ENCODE measurements at places on chromosomes 2 and 18.

GRCh38 chr18:995629-996028, 91.0 kb downstream of the ADCYAP1 start:
- peak; percentile 80 for DNase-seq

DNA sequence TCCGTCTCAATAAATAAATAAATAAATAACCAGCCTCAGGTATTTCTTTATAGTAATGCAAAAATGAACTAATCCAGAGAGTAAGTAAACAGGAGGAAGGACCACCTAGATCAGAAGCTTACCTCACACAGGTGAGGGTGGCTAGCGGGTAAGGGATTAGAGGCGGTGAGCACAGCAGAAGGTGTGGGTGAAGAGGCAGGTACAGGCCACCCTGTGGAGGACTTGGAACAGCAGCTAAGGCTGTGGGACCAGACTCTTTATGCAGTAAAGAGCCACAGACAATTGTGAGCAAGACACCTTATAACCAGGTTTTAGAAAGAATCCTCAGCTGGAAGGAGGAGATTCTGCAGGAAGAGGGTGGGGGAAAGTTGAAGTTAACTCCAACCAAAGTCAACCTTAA, 34.2 kb upstream of the TTR start:
- DNase-seq = no peak

DNA sequence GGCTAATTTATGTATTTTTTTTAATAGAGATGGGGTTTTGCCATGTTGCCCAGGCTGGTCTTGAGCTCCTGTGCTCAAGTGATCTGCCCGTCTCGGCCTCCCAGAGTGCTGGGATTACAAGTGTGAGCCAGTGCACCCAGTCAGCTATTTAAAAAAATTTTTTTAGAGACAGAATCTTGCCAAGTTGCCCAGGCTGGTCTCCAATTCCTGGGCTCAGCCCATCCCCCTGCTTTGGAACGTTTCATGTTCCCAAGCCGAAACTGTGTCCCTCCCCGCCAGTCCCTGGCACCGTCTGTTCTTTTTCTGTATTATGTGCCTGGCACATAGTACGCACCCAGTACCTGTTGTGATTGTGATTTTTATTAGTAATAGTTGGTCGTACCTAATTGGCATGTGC, 63.1 kb upstream of the MGAT5 start:
- DNase-seq = no peak

DNA sequence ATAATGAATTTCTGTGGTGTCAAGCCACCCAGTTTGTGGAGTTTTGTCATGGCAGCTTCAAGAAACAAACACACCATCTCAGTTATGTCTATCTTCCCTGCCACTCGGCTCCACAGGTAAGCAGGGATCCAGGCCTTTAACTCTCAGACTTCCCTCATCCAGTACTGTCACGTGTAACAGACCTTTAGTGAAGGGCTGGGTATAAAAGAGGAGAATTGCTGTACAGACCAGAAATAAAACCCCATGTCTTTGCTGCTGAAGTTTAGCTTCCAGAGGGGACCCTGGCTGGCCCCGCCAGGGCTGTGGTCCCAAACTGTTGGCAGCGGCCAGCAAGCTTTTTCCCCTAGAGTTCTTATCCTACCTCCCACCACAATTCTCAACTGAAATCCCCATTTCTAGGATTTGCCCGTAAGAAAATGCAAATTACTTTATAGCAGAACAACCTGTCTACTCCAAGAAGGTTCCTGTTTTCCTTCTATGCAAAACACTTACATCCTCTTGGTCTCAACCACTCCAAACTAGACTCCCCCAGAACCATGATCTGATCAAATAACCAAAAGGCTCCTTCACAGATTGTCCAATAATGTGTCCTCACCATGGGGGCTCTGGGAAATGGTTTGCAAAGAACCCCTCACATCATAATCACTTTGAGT, 438.0 kb upstream of the ID2 start:
- no peak for DNase-seq

GRCh38 chr18:73893880-73894279, 253.8 kb downstream of the FBXO15 start:
- DNase-seq = no peak

DNA sequence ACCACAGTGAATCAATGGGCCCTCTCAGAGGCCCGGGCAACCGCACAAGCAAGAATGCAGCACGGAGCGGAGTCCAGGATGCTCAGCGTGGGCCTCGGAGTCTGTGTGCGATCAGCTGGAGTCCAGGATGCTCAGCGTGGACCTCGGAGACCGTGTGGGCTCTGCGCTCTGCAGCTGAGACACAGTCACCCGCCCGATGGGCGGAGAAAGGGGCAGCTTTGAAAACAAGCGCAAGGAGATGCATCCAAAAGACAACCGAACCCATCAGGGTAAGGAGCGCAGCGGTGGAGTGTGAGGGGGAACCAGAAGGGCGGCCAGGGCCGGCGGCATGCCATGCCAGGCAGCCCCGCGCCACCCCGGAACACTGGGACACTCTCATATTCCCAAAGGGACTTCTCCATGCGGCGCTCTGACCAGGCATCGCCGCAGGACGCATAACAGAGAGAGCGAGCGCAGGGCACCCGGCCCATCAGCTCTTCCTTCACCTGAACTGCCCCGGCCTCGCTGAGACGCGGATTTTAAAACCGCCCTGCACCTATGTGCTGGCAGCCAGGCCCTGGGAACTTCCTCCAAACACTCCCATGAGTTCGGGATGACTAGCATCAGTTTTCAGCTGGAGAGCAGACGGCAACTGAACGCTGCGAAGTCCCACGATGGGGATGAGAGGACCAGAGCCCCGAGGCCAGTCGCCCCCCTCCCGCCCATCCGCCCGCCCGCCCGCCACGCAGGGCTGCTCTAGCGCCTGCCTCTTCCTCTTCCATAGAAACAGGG, 44.7 kb downstream of the MC5R start:
- DNase-seq = no peak

DNA sequence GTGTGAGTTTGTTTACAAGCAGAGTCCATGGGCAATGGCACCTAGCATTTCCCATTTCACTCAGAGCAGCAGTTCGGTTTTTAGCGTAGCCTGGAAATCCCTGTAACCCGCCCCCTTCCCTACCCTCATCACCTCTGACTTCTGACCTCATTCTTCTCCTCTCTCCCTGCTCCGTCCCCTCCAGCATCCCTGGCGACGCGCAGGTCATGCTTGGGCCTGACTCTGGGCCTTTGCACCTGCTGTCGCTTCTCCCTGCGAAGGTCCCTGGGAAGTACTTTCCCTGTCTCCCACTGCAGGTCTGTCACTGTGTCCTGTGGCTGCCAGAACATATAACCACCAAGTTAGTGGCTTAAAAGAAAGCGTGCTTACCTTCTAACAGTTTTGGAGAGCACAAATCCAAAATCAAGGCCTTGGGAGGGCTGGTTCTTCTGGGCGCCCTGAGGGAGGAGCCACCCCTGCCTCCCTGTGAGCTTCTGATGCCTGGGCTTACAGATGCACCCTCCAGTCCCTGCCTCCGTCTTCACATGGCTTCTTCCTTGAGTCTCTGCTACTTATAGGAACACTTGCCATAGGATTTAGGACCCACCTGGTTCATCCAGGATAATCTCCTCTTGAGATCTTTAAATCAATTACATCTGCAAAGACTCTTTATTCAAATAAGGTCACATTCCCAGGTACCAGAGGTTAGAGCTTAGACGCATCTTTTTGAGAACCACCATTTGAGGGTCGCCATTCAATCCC, 8.1 kb upstream of the RAB17 start:
- no peak for DNase-seq

DNA sequence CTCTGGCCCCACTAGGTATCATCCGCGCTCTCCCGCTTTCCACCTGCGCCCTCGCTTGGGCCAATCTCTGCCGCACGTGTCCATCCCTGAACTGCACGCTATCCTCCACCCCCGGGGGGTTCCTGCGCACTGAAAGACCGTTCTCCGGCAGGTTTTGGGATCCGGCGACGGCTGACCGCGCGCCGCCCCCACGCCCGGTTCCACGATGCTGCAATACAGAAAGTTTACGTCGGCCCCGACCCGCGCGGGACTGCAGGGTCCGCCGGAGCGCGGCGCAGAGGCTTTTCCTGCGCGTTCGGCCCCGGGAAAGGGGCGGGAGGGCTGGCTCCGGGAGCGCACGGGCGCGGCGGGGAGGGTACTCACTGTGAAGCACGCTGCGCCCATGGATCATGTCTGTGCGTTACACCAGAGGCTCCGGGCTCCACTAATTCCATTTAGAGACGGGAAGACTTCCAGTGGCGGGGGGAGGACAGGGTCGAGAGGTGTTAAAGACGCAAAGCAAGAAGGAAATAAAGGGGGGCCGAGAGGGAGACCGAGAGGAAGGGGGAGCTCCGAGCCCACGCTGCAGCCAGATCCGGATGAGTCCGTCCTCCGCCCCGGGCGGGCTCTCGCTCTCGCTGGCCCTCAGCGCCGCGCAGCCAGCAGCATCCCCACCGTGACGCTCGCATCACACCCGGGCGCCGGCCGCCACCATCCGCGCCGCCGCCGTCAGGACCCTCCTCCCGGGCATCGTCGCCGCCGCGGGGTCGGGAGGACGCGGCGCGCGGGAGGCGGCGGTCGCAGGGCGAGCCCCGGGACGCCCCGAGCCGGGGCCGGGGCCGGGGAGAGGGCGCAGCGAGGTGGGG, 664 bp downstream of the NETO1 start:
- no peak for DNase-seq

DNA sequence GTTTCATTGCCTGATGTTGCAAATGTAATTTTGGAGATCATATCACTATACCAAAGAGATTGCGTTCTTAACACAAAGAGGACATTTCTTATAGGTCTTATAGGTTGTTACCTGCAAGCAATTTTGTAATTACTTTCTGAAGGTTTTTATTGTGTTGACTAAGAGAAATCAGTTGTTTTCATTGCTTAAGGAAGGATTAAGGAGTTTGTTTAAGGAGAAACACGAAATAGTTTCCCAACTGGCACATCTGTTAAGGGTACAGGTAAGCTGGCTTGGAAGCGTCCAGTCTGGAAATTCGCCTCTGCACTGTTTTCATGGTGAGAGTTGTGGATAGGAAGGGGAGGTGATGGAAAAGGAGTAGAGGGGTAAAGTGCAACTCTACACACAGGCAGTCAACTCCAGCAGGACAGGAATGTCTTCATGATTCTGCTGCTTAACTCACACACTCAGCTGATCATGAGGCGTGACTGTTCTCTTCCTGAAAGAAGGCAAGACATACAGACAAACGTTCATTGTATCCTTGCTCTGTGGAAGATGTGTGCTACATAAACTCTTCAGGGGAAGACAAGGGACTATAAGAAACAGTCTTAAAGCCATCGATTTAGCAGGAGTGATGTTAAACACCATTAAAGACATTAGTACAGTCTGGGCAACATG, 61.4 kb upstream of the ACSL3 start:
- no peak for DNase-seq

DNA sequence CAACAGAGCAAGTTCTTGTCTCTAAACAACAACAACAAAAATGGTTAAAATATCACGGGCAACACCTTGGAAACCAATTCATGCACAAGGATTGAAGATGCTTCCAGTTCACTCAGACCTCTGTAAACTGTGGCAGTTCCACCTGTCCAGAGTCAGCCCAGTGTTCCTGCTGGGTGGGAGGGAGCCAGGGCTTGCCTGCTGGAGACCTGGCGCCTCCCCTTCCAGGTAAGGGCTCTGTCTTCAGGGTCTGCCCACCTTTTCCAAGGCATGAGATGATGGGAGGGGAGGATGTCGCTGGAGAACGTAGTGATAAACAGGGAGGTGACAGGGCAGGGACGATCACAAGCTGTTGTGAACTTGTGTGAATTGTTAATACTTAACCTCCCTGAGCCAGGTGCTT, 9.8 kb upstream of the GPC1 start:
- DNase-seq = no peak

GRCh38 chr2:231227310-231228162, 29.1 kb downstream of the ARMC9 start:
- DNase-seq = peak; percentile 44

- no peak for DNase-seq
Measured at GRCh38 chr2:65500310-65501040, 68.1 kb upstream of the SPRED2 start.

- DNase-seq = no peak
Measured at GRCh38 chr2:232420073-232420454, 13.4 kb downstream of the ALPG start.

DNA sequence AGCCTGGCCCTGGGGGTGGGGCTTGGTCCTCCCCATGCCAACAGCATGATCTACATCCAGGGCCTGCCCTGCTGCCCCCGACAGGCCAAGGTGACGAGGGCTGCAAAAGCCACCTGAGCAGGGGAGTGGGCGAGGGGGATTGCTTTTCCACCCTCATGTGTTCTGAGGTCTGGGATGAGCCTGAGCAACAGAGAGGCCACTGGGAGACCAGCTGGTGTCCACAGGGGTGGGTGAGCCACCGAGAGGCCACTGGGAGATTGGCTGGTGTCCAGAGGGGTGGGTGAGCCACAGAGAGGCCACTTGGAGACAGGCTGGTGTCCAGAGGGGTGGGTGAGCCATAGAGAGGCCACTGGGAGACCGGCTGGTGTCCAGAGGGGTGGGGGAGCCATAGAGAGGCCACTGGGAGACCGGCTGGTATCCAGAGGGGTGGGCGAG, 147.4 kb upstream of the GPC1 start:
- DNase-seq = no peak

- peak; percentile 78 for DNase-seq
Measured at GRCh38 chr18:12403601-12404506, 3.9 kb upstream of the PRELID3A start.

DNA sequence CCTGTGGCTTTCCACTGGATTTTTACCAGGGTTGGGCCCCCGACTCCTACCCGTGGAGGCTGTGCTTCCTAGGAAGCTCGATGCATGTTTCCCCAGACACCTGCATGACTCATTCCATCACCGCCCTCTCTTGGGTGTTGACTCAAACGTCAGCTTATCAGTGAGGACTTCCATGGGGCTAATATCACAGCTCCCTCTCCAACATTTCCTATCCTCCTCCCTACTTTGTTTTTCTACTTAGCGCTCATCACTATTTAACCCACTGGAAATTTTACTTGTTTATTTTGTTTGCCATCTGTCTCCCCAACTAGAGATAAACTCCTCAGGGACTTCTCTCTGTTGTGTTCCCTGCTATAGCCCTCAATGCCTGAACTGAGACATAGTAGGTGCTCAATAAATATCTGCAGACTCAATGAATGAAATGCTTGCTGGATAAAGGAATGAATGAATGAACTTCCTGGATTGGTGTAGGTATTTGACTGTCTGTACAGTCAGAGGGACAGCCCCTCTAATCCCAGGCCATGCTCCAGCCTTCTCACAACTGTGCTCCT, 89.7 kb upstream of the MSH2 start:
- no peak for DNase-seq

DNA sequence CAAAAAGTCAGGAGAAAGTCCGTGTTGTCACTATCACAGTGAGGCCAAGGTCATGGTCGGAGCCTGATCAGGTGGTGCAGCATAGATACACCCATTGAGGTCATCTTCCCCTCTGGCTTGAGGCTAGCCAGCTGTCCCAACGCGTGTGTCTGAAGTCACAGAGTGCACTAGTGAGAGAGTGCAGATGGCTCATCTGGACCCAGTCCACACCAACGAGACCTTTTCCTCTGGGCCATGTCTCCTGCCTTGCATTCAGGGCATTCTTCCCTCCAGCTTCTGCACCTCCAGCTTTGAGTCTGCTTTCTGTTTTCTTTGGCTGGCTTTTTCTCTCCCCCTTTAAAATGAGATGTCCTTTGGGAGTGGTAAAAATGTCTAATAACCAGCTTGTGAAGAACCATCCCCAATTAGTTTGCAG, 146.9 kb downstream of the TDRD15 start:
- DNase-seq = no peak

Measured in fibroblast of skin of left quadriceps (primary cell).